ENCODE measurements at places on chromosomes 13 and 19.
A peak's percentile ranks its signal among the peaks of the same experiment; 100 is the strongest.

- no peak for DNase-seq
These were observed 22.3 kb downstream of the ZSWIM9 start for GRCh38 chr19:48192750-48193149.

DNA sequence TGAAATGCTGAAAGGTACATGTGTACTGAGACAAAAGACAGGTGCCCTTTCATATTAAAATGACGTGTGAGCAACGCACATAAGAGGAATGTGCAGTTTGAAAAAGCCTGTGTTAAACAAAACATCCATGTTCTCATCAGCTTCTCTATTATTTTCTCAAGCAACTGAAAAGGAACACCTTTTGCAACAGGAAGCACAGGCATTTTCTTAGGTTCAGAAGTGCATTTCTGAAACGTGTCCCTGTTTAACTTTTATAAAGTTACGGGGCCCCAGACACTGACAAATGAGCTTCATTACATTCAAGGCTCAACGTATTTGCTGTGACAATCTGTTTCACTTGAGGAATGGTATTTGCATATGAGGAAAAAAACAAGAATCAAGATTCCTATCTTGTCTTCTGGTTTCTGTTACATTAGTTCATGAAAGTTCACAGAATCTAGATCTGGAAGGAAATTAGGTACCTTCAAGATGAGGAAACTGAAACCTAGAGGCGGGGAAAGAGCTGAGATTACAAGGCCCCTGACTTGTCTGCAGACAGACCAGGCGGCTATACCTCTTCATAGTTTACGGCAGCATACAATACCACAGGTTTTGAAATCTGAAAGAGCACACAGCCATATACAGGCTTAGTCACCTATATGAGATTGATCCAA lies 431.7 kb downstream of the KLF12 start:
- peak; percentile 26 for DNase-seq

- no peak for DNase-seq
These were observed 818 bp upstream of the SLITRK1 start for GRCh38 chr13:83883061-83883523.

GRCh38 chr13:102261316-102261715 lies 140.5 kb downstream of the FGF14 start:
- no peak for DNase-seq

DNA sequence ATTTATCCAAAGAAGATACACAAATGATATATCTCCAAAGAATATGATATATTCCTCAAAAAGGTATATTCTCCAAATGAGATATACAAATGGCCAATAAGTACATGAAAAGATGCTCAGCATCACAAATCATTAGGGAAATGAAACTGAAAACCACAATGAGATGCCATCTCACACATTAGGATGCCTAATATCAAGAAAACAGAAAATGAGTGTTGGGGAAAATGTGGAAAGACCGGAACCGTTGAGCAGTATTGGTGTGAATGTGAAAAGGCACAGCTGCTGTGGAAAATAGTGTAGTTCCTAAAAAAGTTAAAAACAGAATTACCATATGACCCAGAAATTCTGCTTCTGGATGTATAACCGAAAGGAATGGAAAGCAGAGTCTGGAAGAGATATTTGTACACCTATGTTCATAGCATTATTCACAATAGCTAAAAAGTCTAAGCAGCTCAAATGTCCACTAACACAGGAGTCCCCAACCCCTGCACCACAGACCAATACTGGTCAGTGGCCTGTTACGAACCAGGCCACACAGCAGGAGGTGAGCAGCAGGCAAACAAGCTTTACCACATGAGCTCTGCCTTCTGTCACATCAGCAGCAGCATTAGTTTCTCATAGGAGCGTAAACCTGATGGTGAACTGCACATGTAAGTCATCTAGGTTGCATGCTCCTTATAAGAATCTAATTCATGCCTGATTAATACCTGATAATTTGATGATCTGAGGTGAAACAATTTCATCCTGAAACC lies 291.9 kb downstream of the PCDH20 start:
- DNase-seq: no peak

DNA sequence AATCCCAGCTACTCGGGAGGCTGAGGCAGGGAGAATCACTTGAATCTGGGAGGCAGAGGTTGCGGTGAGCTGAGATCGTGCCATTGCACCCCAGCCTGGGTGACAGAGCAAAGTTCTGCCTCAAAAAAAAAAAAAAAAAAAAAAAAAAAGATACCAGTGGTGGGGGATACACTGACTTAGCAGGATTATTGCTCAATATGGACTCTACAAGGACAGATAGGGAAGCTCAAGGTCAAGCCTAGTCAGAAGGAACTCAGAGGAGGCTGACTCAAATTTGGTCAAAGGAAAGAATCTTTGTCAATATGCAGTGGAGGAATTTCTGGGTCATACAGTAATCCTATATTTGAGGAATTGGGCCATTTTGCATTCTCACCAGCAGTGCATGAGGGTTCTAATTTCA lies 6.7 kb upstream of the DIAPH3 start:
- DNase-seq: no peak

DNA sequence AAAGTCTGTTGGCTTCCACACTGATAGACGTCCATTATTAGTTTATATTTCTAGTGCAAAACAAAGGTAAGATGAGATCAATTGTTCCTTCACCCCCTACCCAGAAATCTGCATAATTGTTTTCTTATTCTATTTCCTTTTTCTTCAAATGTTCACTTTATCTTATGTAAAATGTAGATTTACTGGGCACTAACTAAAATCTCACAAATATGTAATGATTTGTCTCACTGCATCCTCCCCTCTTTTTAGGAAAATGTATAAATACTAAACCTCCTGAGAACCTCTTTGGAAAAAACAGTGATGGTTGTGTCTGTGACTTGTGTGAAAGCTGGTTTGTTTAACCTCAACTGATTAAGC lies 1377.2 kb upstream of the MIR17HG start:
- no peak for DNase-seq

DNA sequence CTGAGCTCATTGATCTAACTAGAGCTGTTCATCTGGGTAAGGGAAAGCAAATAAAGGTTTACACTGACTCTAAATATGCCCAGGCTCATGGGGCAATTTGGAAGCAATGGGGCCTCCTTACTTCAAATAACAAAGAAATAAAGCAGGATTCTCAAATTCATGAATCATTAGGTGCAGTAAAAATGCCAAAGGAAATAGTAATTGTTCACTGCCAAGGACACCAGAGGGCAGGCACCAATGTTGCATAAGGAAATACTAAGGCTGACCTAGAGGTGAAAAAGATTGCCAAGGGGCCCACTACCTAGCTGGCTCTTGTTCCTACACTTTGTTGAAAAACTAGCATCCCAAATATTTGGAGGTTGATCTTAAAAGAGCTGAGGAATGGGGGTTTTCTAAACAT lies 1686.7 kb upstream of the MIR17HG start:
- DNase-seq: no peak

GRCh38 chr13:48561466-48562235 lies 28.8 kb upstream of the RCBTB2 start:
- DNase-seq: no peak

DNA sequence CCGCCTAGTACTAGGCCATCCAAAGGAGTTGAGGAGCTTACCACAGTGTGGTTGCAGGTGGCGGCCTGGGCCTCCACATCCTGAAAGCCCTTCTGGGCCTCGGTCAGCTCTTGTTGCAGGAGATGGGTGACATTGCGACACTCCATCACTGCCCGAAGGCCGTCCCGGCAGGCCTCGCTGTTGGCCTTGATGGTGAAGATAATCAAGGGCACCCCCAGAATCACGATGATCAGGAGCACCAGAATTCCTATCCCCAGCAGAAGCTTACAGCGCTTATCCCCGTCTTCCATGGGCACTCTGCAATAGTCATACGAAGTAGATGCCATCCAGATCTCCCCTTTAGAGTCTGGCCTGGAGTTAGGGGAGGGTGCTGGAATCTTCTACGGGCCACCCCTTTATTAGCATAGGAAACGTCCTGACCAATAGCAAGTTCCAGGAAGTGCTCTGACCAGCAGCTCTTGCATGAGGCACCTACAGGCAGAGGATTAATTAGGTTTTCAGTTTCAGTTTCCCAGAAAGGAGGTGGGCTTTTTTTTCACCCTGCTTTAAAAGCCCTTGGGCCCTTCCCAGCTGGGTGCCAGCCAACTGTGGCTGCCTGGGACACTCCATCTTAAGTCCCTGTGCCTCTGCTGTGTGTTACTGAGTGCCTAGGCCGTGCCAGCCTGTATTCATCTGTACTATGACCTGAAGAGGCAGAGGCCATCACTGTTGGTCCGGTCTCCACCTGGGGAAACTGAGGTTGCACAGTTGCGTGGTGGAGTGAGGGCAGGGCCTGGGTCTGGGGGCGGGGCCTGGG lies at the start of gene BST2:
TSS of gene BST2 (minus strand) at position 381 of the 796 bp plus-strand sequence. CDS start at position 326, 55 bp downstream.
- DNase-seq: no peak
